GM13977 (cell line): ENCODE measurements at places on chromosomes 2 and 18.
A peak's percentile ranks its signal among the peaks of the same experiment; 100 is the strongest.

DNA sequence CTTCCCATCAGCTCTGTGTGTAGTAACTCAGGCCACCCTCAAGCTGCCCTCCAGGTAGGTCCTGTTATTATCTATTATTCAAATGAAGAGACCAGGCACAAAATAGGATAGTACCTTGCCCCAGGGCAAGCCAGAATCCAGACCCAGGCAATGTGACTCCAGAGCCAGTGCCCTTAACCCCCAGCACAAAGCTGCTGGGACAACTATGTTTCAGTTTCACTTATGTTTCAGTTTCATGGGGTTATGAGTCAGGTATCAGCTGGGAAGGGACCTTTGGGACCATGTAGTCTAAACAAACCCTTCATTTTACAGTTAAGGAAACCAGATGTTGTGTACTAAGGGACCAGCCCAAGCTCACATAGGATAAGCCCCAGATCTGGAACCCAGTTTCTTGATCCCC is 10.0 kb downstream of the HK2 start:
- peak; percentile 54 for DNase-seq

- DNase-seq, result no peak
Measured at GRCh38 chr2:239584986-239585385, 184.2 kb upstream of the HDAC4 start.

GRCh38 chr2:64114063-64114911 is 29.9 kb downstream of the PELI1 start:
- DNase-seq, result no peak

DNA sequence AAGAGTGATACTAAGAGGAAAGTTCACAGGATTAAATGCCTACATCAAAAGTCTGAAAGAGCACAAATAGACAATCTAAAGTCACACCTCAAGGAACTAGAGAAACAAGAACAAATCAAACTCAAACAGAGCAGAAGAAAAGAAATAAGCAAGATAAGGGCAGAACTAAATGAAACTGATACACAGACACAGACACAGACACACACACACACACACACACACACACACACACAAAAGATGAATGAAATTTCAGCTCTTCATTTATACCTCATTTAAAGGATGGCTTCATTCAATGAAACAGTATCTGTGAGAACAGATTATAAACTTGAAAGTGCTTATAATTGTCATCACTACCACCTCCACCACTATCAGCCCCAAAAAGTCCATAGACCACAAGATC is 428.9 kb downstream of the MBD2 start:
- DNase-seq, result no peak

DNA sequence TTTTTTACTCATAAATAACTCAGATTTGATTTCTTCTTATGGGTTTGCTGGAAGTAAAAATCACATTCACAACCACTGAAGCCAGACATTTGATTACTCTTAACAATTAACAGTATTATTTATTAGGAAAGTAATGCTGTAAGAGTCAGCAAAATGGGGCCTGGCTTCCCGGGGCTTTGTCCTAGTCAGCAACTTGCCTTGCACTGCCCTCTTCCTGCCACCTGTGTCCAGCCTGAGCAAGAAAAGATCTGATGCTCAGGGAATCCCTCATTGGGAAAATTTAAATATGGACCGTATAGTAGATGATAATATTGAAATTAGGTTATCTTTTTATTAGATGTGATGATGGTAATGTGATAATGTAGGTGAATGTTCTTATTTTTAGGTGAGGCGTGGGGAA is 30.8 kb upstream of the ACYP2 start:
- DNase-seq, result no peak

GRCh38 chr2:191846515-191847476 is at the start of gene CAVIN2:
CAVIN2 (minus strand) TSS chr2:191847088; CDS start chr2:191846925, 163 bp downstream.
- no peak for DNase-seq

GRCh38 chr2:125870264-125870663 is 785.7 kb upstream of the GYPC start:
- DNase-seq, result no peak

- DNase-seq, result no peak
Measured at GRCh38 chr2:159270744-159271379, 15.6 kb downstream of the WDSUB1 start.

DNA sequence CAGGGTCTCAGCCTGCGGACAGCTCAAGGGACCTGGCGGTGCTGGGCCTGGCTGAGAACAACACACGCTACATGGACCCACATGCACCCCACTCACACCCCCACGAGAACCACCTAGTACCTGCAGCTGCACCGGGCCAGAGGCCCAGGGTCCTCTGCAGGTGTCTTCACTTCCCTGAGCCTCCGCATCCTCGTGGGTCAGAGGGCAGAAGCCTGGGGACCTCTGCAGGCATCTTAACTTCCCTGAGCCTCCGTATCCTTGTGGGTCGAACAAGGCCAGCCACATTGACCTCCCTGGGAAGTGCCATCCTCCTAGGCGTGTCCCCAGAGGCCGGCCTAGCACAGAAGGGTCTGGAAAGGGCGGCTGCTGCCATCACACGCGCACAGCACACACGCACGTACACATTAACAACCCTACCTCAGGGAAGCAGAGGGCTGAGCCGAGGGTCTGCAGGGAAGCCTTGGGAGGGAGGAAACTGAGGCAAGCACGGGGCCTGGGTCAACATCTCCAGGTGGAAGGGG is 62.5 kb upstream of the HPCAL1 start:
- DNase-seq, result no peak
